Cardiac septum (tissue), 1 donor: ENCODE measurements at places on chromosomes 7 and 10. TPM values are rescaled to one million over a fixed set of nuclear protein-coding genes. Genes with fewer than 3 reads are reported as not detected.

The LRRN3 gene
- total RNA-seq, result 0.40 TPM

The AGR2 gene
- not detected for total RNA-seq

The METTL27 gene
- total RNA-seq, result 0.35 TPM

The CTTNBP2 gene
- 2.2 TPM for total RNA-seq
